Hematopoietic multipotent progenitor cell treated with erythropoietin and hydrocortisone succinate and interleukin-3 and kit ligand, for 4 days (in vitro differentiated cells): ENCODE measurements at places on chromosomes 3 and 15.
A peak's percentile ranks its signal among the peaks of the same experiment; 100 is the strongest.

DNA sequence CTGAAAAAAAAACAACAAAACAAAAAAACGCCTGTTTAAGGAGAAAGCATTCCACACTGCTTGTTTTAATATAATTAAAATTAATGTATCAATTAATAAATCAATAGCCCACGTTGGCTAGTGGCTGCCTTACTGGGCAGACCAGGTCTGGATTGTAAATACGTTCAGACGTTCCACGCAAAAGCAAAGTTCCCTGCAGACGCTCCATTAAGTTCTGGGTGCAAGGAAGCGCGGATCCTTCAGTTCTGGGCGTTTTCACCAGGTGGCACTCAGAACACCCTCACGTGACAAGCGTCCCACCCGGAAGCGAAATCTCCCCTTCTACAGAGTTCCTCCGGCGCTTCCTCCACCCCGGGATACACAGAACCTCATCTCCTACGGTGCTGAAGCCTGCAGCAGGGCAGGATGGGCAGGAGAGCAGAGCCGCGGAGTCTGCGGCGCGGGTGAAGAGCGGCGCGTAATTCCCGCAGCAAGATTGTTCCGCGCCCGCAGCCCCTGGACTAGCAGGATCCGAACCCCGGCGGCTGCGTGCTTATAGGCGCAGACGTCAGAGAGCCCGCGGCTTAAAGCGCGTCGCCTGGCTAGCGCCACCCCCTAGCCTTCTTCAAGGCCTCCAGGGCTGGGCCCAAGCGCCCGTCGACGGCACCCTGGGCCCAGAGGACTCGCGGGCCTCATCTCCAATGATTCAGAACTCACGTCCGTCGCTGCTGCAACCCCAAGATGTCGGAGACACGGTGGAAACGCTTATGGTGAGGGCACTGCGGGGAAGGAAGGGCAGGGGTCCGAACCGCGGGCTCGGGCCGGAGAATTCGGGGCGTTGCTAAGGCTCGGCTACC, at the start of gene SLC25A38:
Gene SLC25A38 (plus strand): TSS at position 326 of the 836 bp plus-strand sequence. CDS start 355 bp downstream, at position 681.
- peak; percentile 96 for DNase-seq

DNA sequence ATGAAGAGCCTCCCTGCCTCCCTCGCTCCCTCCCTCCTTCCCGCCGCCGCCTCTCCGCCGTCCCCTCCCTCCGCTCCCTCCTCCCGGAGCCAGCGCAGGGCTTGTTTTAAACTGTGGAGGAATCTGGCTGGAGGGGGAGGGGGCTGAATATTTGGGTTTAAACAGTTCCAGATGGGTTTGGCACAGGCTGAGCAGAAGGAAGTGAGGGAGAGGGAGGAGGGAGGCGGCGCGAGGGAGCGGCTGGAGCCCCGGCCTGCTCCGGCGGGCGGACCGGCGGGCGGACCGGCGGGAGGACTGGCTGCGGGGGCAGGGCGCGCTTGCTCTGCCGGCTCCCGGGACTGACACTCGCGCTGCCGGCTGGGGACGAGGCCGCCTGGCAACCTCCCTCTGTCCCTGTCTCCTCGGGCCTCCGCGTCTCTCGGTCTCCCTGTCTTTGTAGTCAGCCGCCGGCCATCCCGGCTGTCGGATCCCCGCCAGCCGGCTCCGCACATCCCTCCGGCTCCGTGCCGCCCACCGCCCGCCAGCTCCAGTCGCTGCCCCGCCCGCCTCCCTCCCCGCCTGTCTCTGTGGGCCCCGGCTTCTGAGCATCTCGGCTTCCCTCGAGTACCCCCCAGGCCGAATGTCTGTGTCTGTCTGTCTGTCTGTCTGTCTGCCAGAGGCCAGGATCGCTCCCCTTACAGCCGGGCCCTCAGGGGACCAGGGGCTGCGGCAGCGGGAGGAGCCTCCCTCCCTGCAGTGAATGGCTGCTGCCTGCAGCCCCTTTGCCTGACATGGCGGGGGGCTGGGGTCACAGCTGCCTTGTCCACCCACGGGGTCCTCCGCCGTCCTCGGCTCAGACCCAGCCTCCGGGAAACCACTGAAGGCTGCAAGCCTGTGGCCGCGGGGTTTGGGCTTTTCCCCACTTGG, 7.6 kb downstream of the EPHB3 start:
- DNase-seq: peak; percentile 29

DNA sequence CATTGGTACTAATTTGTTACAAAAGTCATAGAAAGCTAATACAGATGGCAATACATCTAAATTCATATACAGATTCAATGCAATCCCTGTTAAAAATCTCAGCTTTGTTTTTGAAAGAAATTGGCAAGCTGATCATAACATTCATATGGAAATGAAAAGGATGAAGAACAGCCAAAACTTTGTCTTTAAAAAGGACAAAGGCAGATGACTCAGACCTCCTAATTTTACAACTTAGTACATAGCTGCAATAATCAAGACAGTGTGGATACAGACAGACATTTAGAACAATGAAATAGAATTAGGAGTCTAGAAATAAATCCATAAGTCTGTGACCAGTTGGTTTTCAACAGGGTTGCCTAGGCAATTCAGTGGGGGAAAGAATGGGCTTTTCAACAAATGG, 63.3 kb downstream of the AQP9 start:
- DNase-seq: no peak

- no peak for DNase-seq
Measured at GRCh38 chr15:52505151-52505550, 23.5 kb downstream of the MYO5A start.

DNA sequence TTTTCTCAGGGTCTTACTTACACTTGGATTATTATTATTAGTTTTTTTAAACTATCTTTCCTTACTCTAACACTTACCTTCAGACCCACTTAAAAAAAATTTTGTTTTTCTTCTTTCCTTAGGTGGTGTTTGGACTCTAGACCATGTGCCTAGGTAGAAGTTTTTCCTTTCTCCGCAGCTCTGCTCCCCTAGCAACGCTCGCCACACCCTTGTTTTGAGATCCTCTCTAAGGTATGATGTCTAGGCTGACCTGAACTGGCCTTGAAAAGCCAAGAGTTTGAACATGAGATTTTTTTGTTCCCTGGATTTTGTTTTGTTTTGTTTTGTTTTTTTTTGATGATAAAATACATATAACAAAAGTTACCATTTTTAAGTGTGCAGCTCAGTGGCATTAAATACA, 16.2 kb downstream of the ZNF592 start:
- no peak for DNase-seq

- DNase-seq: no peak
Measured at GRCh38 chr3:194976049-194976451, 290.4 kb downstream of the FAM43A start.

- no peak for DNase-seq
Measured at GRCh38 chr3:122060040-122060698, 5.0 kb downstream of the CD86 start.

- DNase-seq: no peak
Measured at GRCh38 chr3:77362936-77363335, 323.0 kb downstream of the ROBO2 start.

GRCh38 chr3:149560001-149560400, 85.5 kb downstream of the TM4SF4 start:
- no peak for DNase-seq

GRCh38 chr3:185317674-185318073, 45.3 kb upstream of the MAP3K13 start:
- DNase-seq: no peak

DNA sequence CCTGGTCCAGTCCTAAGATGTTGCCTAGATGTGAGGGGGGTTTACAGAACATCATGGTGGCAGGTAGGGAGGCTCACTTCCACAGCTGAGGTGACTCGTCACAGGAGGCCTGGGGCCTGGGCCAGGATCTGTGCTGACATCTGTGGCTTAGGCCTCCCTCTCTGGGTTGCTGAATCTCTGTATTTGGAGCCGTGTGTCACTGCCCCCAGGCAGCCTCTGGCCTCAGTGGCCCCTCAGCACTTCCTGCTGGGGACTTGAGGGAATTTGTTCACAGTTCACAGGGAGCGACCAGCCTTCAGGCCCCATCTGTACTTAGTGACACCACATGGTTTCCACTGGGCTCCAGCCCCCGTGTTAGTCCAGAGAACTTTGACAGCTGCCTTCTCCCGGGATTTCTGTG, 41.7 kb upstream of the ADAMTSL3 start:
- DNase-seq: no peak

GRCh38 chr3:62675492-62675891, 199.7 kb downstream of the CADPS start:
- no peak for DNase-seq

- DNase-seq: no peak
Measured at GRCh38 chr15:62571072-62571471, 406.0 kb upstream of the C2CD4B start.

DNA sequence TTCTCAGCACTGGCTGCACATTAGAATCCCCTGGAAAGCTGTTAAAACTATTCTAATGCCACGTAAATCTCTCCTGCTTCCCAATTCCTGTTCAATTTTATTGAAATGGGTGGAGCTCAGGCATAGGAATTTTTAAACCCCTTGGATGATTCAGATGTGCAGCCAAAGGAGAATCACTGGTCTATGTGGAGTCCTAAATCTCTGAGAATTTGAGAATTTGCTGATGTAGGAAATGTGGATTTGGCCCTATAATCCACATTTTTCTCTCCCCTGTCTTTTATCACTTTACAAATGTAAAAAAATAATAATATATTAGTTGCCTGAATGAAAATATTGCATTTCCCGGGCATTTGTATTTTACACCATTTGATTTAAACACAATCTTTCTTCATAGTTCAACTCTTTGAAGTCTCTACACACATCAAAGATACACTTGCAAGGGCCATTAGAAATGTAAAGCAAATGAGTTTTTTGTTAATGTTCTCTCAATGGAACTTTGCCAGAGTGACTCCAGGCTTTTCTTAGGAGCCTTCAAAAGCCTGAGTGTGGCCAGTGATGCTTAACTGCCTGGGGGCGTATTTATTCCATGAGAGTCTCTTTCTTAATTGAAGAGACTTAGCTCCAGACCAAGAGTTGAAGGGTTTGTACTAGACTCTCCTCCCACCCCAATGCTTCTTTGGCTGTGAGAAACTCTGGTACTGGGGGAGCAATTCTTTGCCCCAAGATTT, 48.8 kb upstream of the PTX3 start:
- no peak for DNase-seq

GRCh38 chr3:72768006-72768441, 80.2 kb downstream of the SHQ1 start:
- no peak for DNase-seq

- DNase-seq: peak; percentile 6
Measured at GRCh38 chr3:114498539-114499370, 204.9 kb downstream of the TIGIT start.

DNA sequence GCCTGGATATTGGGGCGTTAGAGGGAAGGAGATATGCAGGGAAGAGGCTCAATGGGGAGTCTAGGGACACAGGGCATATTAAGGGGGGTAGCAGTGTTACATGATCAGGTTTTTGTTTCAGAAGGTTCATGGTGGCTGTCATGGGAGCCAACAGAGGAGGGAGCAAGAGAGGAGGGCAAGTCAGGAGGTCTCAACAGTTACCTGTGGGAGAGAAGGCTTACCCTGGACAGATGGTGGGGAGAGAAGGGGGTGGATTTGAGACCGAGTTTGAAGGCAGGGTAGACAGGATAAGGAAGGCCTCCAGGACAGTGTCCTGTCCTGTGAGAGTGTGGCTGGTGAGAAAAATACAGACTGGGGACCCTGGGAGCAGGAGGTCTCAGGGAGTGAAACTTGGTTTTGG, 3.8 kb upstream of the WNT7A start:
- no peak for DNase-seq

DNA sequence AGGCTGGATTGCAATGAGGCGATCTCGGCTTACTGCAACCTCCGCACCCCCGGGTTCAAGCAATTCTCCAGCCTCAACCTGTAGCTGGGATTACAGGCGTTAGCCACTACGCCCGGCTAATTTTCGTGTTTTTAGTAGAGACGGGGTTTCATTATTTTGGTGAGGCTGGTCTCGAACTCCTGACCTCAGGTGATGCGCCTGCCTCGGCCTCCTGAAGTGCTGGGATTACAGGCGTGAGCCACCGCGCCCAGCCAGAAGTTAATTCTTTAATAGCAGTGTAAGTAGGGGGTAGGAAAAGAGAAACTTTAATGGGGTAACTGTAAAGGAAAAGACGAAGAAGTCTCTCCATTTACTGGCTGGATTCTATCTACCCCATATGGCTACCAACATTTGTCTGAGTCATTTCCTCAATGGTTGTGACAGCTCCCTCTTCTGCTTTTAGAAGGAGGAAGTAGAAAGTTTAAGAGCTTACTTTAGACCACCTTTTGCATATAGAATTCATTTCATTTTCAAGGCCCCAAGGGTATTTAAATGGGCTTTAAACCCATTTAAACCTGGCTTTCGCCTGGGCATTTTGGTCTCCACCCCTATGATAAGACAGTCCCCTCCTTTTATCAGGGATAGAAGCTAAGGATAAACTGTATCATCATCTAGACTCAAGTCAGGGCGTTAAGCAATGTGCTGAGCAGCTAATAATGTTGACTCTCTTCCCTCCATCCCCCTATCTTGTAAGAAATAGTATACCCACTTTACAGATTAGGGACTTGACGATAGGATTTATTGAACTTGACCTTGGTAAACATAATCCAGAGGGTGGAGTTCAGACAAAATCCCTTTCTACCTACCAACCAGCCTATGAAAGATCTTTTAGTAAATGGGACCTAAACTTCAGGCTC, 1.1 kb upstream of the CDV3 start:
- peak; percentile 92 for DNase-seq

GRCh38 chr15:64412216-64412615, 24.6 kb downstream of the TRIP4 start:
- no peak for DNase-seq

DNA sequence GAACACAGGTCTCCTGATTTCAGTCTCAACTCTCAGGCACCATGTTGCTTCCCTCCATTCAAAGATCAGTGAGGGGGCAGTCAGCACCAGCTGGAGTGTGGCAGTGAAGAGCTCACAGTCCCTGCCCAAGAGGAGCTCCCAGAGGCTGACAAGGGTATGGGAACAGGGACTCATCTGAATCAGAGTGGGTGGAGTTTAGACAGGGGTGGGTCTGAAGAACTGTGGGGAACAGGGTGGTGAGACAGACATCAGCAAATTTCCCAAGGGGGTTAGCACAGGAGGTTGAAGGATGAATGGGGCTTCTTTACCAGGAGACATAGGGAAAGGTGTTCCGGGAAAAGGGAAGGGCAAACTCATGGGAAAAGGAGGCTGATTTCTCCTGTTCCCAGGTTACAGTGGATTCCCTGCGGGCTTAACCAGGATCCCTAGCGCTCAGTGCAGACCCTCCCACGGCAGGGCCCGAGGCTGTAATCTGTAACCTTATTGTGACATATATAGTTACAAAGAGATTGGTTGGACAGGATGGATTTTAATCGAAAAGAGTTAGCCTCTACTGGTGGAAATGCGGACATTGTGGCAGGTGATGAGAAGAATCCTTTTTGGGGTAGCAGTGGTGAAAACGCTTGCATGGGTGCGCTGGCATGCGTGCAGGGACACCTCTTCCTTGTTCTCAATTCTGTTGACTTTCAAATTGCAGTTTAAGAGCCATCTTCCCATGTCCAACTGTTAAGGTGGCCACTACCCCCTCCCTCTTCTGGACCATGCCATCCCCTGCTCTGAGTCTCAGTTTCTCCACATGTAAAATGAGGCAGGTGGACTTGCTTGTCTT, 160.3 kb downstream of the SMAD6 start:
- DNase-seq: peak; percentile 24

- DNase-seq: no peak
Measured at GRCh38 chr3:128720891-128721290, 5.1 kb upstream of the RAB7A start.
